LHCN-M2 (cell line): ENCODE measurements at places on chromosomes 7 and 10.
A peak's percentile ranks its signal among the peaks of the same experiment; 100 is the strongest.

DNA sequence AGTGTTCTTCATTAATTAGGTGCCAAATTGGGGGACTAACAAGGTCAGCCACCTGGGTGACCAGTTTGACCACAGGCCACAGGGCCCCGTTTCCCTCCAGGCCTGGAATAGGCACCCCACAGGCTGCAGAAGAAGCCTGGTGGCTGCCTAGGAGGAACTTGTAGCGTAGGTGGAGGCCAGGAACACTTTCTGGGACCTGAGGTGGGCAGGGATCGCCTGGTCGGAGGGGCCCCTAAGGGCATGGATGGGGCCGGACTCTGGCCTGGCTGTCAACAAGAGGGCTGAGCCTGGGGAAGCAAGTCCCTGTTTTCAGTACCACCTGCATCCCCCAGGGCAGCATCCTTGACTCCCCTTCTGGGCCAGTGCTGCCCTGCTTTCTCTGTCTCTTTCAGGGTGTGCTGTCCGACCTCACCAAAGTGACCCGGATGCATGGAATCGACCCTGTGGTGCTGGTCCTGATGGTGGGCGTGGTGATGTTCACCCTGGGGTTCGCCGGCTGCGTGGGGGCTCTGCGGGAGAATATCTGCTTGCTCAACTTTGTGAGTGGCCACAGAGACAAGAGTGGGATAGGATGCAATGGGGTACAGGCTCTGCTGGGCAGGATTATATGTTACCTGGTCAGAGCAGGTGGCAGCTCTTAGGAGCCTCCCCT lies 30.7 kb upstream of the SH2D4B start:
- no peak for DNase-seq

GRCh38 chr7:47638679-47639315 lies 56.9 kb upstream of the TNS3 start:
- DNase-seq: no peak

- DNase-seq: no peak
Measured at GRCh38 chr7:70472601-70473237, 659.2 kb upstream of the GALNT17 start.

GRCh38 chr10:117534321-117535297 lies 7.9 kb upstream of the EMX2 start:
- no peak for DNase-seq

GRCh38 chr7:18144166-18144565 lies 116.5 kb upstream of the PRPS1L1 start:
- no peak for DNase-seq

DNA sequence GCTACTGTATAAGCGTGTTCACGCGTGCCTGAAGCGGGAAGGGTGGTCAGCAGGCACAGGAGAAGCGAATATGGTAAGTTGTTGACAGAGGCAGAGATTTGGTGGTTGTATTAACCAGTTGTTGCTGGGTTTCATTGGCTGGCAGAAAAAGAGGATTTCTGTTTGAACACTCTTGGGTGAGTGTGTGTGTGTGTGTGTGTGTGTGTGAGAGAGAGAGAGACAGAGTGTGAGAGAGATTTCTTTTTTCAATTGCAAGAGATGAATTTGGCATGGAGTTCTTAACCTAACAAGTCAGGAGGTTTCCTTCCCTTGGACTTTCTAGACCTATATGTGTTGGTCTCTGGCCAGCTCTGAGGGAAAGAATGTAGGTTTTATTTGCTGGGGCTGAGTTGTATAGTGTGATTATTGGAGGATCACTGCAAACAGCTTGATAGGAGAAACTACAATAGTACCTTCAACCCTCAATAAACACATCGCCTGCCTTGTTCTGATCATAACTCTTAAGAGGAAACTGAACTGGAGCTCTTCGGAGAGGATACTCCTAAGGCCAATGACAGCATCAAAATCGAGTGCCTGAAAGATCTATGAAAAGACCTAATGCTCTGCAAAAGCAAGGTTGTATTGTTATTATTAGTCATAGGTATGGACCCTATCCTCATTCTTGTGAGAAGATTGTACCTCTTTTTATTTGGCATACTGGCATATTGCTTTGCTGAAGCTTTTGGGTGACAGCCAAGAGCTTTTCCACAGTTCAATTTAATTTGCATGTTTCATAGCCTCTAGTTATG lies 1.2 kb downstream of the MCU start:
- peak; percentile 40 for DNase-seq

GRCh38 chr7:87212498-87212897 lies 7.0 kb downstream of the TMEM243 start:
- DNase-seq: no peak

- DNase-seq: no peak
Measured at GRCh38 chr7:113083132-113083815, 3.4 kb downstream of the GPR85 start.

- DNase-seq: no peak
Measured at GRCh38 chr10:22554461-22555182, 159.8 kb downstream of the PIP4K2A start.

DNA sequence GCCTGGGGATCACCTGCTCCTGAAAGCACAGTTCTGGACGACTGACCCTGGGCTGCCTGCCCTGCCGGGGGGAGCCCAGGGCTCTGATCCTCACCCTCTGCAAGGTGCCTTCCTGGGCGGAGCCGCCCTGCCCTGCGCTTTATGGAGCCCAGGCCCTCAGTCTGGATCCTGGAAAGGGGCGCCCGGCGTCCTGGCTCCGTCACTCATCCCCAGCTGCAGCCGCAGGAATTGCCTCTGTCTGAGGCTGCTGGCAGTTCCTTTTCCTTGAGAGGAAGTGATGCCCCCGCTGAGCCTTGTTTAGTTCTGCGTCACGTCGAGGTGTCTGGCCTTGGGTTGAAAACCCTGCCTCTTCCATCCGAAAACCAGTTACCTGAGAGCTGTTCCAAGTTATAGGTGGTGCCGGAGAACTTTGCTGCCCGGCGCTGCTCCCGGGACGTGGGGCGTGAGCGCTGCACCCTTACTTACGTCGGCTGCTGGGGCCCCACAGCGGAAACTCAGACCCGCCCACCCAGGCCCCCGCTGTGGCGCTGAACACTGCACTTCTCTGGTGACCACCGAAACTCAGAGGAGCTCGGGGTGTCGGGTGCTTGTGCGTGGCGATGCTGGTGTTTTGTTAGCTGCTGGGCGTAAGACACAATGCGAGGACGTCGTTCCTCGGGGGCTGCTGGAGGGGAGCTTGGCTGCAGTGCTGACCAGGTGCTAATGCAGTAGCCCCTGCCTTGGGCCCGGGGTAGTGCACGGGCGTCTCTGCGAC lies 5.4 kb downstream of the MAFK start:
- no peak for DNase-seq

DNA sequence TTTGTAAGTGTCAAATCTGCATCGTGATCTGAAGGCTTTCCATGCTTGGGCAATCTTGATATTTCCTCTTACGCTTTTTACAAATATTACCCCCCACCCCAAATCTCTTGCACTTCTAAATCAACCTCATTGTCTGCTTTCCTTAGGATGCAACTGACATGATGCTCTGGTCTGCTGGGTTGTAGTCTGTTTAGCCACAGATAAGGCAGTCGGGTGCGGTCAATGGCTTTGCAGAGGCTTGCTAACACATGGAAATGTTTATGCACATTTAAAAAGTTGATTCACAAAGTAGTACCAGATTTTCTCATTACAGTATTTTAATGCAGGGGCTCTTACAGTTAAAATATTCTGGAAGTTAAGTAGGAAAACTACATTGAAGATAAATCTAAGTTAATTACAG lies 172.5 kb downstream of the BAMBI start:
- no peak for DNase-seq

- DNase-seq: peak; percentile 7
Measured at GRCh38 chr10:50636618-50637579, 13.1 kb upstream of the SGMS1 start.

GRCh38 chr7:81183326-81183725 lies 264.5 kb upstream of the SEMA3C start:
- no peak for DNase-seq

- peak; percentile 46 for DNase-seq
Measured at GRCh38 chr10:111598433-111599059, 521.7 kb downstream of the ADRA2A start.

GRCh38 chr10:13907570-13907969 lies 320.8 kb downstream of the PRPF18 start:
- DNase-seq: no peak

GRCh38 chr10:11104772-11105675 lies 87.4 kb downstream of the CELF2 start:
- DNase-seq: no peak

DNA sequence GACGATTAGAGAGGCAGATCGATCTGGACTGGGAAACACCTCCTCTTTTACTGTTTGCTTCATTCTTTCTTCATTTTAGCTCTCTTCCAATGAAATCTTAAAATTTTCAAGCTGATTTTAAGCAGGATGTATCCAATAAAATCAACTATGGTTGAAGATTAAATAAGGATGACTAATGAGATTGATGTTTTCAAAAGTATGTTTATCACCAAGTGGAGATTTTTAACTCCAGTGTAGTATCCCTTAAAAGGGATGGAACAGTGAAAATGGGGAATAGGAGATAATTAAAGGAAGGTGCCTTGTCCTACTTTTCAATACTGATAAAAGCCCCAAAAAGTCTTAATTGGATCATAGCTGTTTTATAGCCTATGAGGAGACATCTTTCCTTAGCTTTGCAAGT lies 11.6 kb upstream of the LIPF start:
- peak; percentile 47 for DNase-seq

- no peak for DNase-seq
Measured at GRCh38 chr10:44030738-44031137, 354.2 kb downstream of the CXCL12 start.

- peak; percentile 74 for DNase-seq
Measured at GRCh38 chr10:59434463-59435321, 72.3 kb upstream of the FAM13C start.

DNA sequence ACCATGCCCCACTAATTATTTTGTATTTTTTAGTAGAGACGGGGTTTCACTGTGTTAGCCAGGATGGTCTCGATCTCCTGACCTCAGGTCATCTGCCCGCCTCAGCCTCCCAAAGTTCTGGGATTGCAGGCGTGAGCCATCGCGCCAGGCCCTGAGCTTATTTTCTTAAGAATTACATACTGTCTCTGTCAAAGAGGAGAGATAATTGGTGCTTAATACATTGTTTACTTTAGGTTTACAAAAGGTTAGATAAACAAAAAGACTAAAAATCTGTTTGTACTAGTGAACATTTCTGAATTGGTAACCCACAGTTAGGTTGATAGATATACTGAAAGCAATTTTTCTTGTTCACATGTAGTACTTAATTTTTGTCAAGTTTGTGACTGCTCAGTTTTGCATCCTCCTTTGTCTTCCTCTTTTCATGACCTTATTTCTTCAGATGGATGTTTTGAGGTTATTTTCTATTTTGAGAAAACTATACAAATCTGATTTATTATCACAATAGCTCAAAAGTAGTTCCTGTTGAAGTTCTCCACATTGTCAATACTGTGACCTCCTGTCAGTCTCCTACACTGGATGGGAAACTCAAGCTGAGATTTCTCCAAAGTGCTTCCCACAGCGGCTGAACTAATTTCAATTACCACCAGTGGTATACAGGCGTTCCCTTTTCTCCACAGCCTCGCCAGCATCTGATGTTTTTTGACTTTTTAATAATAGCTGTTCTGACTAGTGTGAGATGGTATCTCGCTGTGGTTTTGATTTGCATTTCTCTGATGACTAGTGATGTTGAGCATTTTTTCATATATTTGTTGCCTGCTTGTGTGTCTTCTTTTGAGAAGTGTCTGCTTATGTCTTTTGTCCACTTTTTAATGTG lies 22.5 kb downstream of the HHEX start:
- DNase-seq: peak; percentile 21

DNA sequence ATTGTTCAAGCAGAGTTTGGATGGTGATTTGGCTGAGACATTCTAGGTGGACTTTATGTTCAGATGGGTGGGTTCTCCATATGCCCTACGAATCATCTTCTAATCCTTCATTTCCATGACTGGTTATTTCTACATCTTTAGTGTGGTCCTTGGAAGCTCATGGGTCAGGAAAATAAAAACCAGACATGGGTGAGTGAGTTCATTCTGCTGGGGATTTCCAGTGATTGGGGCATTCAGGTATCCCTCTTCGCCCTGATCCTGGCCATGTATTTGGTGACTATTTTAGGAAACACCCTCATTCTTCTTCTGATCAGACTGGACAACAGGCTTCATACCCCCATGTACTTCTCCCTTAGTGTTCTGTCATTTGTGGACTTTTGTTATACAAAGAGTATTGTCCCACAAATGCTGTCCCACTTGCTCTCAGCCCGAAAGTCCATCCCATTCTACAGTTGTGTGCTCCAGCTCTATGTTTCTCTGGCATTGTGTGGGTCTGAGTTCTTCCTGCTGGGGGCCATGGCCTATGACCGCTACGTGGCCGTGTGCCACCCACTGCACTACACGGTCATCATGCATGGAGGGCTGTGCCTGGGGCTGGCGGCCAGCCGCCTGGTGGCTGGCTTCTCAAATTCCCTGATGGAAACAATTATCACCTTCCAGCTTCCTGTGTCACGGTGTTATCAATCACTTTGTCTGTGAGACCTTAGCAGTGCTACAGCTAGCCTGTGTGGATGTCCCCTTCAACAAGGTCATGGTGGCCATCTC lies 19.2 kb upstream of the OR6B1 start:
- no peak for DNase-seq

- no peak for DNase-seq
Measured at GRCh38 chr10:15255961-15256360, 87.5 kb upstream of the NMT2 start.

DNA sequence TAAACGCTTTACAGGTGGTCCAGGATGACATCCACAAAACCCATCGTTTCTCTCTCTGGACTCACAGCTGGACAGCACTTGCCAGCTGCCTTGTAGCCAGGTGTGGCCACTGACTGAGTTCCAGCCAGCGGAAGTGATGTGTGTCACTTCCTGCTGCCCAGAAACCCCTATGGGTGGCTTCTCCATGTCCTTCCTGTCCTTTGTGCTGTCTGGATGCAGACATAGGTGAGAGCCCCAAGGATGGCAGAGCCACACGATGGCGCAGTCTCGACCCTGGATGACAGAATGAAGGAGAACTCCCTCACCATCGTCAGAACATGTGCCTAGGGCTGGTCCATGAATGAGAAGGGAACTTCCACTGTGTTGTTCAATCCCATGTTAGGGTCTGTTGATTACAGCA lies 22.1 kb downstream of the NMT2 start:
- no peak for DNase-seq

DNA sequence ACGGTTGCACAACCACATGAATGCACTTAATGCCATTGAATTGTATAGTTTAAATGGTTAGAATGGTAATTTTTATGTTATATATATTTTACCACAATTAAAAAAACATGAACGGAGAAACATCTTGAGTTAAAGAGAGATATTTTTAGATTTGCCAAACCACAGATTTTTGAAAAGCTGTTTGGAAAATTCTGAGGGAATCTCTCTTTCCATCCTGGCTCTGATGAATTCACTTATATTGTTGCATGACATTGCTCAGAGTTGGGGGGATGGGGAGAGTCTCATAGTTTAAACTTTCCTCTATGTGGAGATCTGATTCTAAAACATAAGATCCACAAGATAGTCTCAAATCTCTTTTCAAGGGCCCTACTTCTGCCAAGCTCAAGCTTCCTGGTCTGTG lies 275.0 kb upstream of the NPVF start:
- no peak for DNase-seq
